ENCODE measurements at places on chromosomes 1 and 21.
A peak's percentile ranks its signal among the peaks of the same experiment; 100 is the strongest.

- peak; percentile 95 for ATAC-seq
Observed at GRCh38 chr1:243596431-243597062, 253.5 kb downstream of the AKT3 start.

DNA sequence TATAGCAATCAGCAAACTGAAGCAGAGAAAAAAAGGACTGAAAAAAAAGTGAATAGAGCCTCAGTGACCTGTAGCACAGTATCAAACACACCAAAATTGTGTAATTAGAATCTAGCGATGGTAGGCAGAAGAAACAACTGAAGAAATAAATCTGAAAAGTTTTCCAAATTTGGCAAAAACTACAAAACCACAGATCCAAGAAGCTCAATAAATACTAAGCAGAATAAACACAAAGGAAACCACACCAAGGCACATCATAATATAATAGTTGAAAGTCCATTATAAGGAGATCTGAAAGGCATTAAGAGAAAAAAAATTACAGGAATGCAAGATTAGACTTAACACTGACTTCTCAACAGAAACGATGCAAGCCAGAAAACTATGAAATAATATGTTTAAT, 7.1 kb upstream of the IL12RB2 start:
- no peak for ATAC-seq

DNA sequence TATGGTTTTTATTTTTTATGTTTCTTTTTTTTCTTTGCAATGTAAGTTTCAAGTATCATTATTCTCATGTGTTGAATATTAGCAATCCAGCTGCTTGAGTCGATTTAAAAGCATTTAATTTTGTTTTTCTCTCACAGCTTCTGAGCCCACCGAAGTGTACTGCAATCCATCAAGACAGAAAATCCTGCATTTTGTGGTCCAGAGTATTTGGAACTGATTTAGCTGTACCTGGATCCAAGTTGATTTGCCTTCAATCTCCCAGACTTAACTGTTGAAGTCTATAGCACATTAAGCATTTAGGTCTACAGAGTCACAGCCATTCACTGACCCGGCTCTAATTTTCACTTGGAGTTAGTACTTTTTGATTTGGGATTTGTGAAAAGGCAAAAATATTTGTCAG, 622.9 kb upstream of the ADAMTS5 start:
- no peak for ATAC-seq

- no peak for ATAC-seq
Observed at GRCh38 chr1:156390469-156391365, 21.7 kb downstream of the RHBG start.

DNA sequence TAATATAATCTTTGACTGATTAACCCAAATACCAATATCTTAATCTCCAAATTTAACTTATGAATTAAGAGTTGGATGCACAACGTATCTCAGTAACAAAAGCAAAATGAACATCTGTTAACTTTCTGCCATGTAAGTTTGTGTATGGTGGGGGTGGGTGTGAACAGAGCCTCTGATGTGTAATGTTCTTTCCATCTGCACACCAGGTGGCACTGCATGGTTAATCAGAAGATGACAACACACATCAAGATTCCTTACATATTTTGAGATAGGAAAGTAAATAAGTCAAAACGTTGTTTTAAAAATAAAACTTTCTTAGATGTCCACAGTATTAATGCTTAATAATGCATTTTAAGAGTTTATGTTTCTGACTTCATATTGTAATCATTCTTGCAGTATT, 251.9 kb downstream of the DPYD start:
- peak; percentile 55 for ATAC-seq

GRCh38 chr1:54995835-54996234, 2.9 kb upstream of the BSND start:
- ATAC-seq = no peak

DNA sequence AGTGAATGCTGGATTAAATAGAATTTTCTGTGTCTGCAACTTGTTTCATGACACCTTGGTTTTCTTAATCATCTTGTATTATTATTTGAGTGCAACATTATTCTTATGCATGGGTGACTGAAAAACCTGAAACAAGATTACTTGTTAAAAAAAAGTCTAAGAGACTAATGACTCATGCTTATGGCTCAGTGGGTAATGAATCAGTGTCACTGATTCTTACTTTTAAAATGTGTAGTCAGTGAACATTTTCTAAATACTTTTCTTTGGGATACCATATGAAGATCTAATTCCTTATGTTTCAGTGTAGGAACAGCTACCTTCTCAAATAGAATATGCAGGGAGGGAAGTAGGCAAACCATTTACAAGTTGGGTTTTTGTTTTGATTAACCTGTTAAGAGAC, 65.5 kb downstream of the PRKAA2 start:
- peak; percentile 86 for ATAC-seq

- ATAC-seq = no peak
Observed at GRCh38 chr1:168218658-168219057, 7.1 kb upstream of the SFT2D2 start.

- no peak for ATAC-seq
Observed at GRCh38 chr1:244204004-244204403, 152.9 kb downstream of the ZBTB18 start.

GRCh38 chr1:207030522-207031009, 2.0 kb downstream of the C1orf116 start:
- ATAC-seq = no peak

- ATAC-seq = peak; percentile 45
Observed at GRCh38 chr21:44024887-44025353, 12.8 kb downstream of the TRAPPC10 start.

- ATAC-seq = no peak
Observed at GRCh38 chr1:17425806-17426600, 13.5 kb downstream of the RCC2 start.

GRCh38 chr1:163436140-163436812, 114.5 kb downstream of the NUF2 start:
- ATAC-seq = peak; percentile 47

DNA sequence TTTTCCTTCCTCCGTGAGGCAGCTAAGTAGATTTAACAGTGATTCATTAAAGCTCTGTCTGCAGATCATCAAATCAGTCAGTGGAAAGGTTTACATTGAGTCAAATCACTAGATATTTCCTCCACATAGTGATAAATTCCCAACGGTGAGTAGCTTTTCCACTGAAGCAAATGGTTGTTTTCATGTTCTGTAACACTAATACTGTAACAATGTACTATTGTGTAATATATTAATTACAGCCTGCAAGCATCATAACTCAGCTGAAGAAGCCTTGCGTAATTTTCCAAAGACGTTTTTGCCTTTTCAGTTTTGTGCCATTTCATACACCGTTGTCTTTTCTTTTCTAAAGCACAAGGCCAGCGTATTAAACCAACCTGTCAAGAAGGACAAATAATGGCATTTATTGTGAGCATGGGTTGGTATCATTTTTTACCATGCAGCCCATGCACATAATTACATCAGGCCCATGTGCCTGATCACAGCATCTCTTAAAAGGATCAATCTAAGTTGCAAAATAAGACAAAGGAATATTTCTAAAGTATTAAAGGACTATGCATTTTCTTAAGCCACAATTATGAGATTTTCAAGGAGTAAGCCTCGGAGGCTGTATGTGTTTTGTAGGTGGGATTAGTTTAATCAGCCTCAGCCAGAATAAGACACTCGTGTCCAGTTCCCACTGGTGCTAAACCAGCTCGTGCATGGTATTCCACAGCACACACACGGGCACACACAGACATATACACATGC, 16.7 kb upstream of the PDE9A start:
- ATAC-seq = no peak

DNA sequence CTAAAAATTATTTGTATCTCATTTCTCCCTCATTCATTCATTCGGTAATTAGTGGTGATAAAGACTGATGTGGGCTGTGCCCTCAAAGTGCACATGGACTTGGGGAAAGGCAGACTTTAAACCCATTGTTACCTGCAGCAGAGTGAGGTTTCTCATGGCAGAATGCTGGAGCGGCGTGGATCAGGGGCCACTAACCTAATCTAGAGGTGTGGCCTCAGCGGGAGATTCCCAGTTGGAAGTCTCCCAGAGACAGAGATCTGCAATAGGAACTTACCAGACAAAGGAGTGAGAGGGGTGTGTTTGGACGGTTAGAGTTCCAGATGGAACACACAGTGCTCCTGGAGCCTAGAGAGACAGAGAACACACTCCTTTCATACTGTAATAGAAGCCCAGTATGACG, 73.5 kb downstream of the VPS26C start:
- no peak for ATAC-seq

DNA sequence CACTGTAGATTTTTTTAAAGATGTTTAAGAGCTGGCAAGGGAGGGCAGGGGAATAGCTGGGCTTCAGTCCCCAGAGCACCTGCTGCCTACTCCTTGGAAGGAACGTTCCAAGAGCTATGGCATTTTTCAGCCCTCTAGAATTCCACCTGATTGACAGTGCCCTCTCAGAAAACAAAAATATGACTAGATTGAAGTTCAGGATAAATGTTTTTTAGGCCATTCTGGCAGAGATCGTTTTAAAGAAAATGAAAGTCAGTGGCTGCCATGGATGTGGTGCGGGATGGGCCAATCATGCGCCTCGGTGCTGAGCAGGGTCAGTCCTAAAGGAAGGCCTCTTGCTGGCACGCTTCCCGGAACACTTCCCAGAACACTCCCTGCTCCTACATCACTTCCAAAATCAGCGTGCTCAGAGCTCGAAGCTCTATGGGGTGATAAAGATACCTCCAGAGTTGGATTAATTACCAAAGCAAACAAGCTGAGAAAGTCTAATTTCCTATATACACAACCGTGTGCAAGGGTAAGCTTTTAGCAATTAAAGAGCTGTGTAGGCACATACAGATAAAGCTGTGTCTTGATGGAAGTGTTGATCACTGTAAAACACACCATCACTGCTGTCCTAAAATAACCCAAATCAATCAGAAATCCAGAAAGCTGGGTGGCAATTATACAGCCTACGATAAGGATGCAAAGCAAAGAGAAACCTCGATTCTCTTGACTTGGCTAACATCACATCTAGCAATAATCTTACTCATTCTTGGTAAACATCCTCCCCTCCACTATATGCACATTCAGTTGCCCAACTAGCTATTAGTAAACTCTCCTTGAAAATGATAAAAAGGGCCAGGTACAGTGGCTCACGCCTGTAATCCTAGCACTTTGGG, 34.6 kb downstream of the TGFBR3 start:
- peak; percentile 75 for ATAC-seq

GRCh38 chr1:161726473-161727255, 5.3 kb downstream of the FCRLB start:
- ATAC-seq = peak; percentile 78

DNA sequence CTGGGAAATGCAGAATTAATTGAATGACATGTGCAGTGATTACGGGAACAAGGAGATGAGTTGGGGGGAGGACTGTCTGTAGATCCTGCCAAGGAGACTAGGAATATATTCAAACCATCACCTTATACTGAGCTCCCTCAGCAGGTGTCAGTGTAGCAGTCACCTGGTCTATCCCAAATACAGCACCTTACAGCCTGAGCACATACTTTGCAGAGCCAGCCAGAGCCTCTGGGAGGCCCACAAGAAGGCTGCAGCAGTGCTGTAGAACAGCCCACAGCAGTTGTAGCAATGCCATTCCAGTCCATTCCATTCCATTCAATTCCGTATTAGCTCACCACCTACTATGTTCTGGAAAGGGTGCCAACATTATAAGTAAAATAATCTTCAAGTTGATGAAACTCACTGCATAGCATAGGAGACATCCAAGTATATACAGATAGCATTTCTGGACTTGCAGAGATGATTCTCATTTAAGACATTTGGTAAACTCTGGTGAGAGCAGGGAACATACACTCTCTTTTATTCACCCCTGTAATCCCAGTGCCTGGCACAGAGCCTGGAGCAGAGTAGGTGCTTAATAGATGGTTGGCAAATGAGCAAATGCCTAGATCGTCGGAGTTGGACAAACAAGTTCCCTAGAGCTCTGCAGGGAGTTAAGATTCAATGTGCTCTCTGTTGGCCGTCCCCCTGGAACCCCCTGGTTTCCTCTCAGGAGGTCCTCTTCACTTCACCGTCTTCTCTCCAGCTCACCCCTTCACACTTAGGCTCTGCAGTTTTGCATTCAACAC, 44.7 kb downstream of the KCNC4 start:
- no peak for ATAC-seq

- no peak for ATAC-seq
Observed at GRCh38 chr1:221228594-221228993, 349.4 kb downstream of the HLX start.

DNA sequence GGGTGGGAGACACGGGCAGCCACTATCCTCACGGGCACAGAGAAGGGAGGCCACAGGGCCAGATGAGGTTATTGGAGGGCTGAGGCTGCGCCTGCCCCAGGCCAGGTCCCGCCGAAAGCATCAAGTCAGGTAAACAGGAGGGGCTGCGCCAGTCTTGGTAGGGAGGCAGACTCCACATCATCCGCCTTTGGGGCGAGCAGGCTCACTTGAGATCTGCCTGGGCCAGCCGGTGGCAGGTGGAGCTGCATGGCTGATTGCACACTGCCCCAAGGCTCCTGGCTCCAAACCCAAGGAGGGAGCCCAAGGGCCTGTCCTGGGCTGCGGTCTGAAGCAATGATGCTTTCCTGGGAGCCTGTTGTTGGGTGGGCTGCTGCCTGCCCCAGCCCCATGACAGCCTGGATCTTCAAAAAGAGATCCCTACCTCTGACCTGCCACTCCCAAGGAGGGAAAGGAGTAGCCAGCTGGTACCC, 4.6 kb downstream of the SMIM1 start:
- no peak for ATAC-seq

- ATAC-seq = peak; percentile 84
Observed at GRCh38 chr1:152461544-152461943, 47.5 kb upstream of the CRNN start.

DNA sequence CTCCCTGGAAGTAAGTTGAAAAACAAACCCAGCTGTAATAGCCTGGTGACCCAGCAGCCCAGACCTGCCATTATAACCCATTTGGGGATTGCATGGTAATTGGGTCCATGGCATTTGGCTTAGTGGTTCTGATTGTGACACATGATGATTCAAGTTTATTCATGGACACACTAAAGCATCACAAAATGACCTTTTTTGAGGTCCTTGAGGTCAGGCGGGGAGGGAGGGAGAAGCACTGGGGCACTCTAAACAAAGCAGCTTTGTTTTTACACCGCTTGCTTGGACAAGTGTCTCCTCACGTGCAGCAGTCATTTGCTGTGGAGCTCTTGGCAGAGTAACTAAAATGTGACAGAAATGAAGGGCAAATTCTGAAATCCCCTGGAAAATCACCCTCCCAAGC, 241.0 kb upstream of the SGIP1 start:
- no peak for ATAC-seq

GRCh38 chr21:45279446-45280177, 8.1 kb downstream of the POFUT2 start:
- no peak for ATAC-seq

Data from SK-N-SH treated with all-trans-retinoic acid at 6 μM for 48 hours (cell line).